ENCODE measurements at places on chromosomes 12 and 14.

DNA sequence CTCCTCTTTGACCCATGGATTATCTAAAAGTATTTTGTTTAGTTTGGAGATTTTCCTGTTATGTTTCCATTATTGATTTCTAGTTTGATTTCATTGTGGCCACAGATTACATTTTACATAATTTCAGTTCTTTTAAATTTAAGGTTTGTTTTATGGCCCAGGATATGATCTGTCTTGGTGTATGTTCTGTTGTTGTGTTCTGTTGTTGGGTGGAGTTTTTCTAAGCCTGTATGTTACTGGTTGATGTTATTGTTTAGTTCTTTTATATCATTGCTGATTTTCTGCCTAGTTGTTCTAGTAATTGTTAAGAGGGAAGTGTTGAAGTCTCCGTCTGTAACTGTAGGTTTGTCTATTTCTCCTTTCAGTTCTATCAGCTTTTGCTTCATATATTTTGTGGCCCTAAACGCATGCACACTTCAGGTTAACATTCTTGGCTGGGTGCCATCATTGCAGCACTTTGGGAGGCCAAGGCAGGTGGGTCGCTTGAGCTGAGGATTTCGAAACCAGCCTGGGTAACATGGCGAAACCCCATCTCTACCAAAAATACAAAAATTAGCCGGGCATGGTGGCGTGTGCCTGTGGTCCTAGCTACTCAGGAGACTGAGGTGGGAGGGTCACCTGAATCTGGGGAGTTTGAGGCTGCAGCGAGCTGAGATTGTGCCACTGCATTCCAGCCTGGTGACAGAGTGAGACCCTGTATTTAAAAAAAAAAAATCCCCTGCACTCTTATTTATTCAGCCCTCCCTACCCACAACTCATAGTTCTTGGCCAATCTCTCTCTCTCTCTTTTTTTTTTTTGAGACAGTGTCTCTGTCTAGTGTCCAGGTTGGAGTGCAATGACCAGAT lies 28.1 kb upstream of the CFL2 start:
- DNase-seq = no peak
- peaks cover 2% of the 10 kb centered on the region for H3K36me3 ChIP-seq
- H3K27me3 ChIP-seq = no peaks in the 10 kb centered on the region
- H3K4me3 ChIP-seq = no peak overlapping the region
- H3K27ac ChIP-seq = no peak overlapping the region

DNA sequence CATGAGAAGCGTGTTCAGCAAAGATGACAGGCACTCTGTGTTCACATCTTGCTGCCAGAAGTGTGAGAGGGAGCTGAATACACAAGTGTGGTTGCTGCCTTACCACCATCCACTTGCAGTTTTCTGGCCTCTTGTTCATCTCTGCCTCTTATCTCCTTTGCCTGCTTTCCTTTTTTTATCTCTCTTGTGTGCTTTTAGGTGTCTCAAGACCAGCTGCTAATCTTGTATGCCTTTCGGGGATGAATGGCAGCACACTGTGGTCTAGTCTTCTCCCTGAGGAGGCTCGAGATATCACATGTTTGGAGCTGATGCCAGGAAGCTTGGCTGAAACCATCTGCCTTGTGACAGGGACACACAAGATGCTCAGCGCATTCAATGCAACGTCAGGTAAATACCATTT lies 17.2 kb downstream of the FAM234B start:
- H3K4me1 ChIP-seq = no peaks in the 10 kb centered on the region
- H3K36me3 ChIP-seq = peaks cover 41% of the 10 kb centered on the region
- DNase-seq = no peak
- H3K27me3 ChIP-seq = no peaks in the 10 kb centered on the region
- no peak overlapping the region for H3K4me3 ChIP-seq

- peaks cover 12% of the 10 kb centered on the region for H3K27me3 ChIP-seq
- no peaks in the 10 kb centered on the region for H3K36me3 ChIP-seq
- no peaks in the 10 kb centered on the region for H3K4me1 ChIP-seq
- DNase-seq = no peak
- H3K27ac ChIP-seq = no peak overlapping the region
- H3K4me3 ChIP-seq = no peak overlapping the region
Observed at GRCh38 chr12:72010356-72010755, 71.7 kb downstream of the TPH2 start.

- DNase-seq = no peak
- no peak overlapping the region for H3K4me3 ChIP-seq
- H3K4me1 ChIP-seq = no peaks in the 10 kb centered on the region
- no peak overlapping the region for H3K27ac ChIP-seq
Observed at GRCh38 chr14:60965402-60965801, 15.5 kb downstream of the TRMT5 start.

- no peak for DNase-seq
- H3K27me3 ChIP-seq = peaks cover 3% of the 10 kb centered on the region
- H3K36me3 ChIP-seq = peaks cover 1% of the 10 kb centered on the region
Observed at GRCh38 chr14:66099931-66100330, 386.2 kb upstream of the CCDC196 start.

DNA sequence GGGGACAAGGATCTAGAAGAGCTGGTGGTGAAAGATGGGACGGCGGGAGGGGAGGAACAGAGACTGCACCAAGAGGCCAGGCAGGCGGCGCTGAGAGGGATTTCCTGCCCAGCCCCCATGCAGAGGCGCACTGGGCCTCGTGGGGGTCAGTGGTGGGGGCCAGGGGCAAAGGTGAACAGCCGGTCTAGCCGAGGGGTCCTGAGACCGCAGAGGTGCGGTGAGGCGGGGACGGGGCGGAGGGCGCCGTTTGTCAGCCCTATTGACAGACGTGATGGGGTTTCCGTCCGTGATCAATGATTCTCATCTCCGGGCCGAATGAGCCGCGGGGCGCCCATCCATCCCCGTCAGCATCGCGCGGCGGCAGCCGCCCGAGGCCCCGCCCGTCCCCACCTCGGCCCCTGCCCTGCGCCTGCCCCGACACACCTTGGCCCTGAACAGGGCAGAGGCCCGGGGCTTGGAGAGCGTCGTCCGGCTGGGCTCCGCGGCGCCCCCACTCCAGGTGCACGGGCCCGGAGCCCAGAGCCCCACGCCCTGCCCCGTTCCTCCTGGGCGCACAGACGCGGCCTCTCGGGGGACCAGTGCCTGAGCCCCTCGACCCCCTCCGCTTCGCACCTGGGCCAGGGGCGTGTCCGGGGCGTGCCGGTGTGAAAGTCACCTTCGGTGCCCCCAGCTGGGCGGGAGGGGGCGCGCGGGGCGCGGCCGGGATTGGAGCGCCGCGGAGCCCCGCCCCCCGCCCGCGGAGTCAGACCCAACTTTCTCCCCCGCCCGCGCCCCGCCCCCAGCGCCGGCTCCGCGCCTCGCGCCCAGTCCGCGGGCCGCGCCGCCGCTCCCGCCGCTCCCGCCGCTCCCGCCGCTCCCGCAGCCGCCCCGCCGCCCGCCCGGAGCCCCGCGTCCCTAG lies at the start of gene NXPH4:
Gene NXPH4, plus strand, starts transcription at position 781 of the 898 bp plus-strand sequence. CDS start 176 bp downstream, outside the sequence.
- H3K27ac ChIP-seq = peak within 1 kb of the TSS; percentile 93
- peak within 1 kb of the TSS; percentile 91 for H3K4me3 ChIP-seq
- H3K36me3 ChIP-seq = peaks cover 10% of the 10 kb centered on the region
- peaks cover 58% of the 10 kb centered on the region for H3K4me1 ChIP-seq
- peak; percentile 61 for DNase-seq

GRCh38 chr12:58154359-58154758 lies 213.0 kb downstream of the ATP23 start:
- no peak for DNase-seq
- H3K4me1 ChIP-seq = no peaks in the 10 kb centered on the region
- H3K36me3 ChIP-seq = no peaks in the 10 kb centered on the region
- H3K27me3 ChIP-seq = peaks cover 9% of the 10 kb centered on the region
